ENCODE measurements at places on chromosomes 2 and 18. TPM values are rescaled to one million over a fixed set of nuclear protein-coding genes. Genes with fewer than 3 reads are reported as not detected.

The SKOR2 gene
- total RNA-seq = not detected

The PRSS56 gene
- not detected for total RNA-seq

The FIGN gene
- not detected for total RNA-seq

The TUBB8B gene
- not detected for total RNA-seq

The CYRIA gene
- total RNA-seq = 1.8 TPM

The AMER3 gene
- total RNA-seq = not detected

The ANKRD29 gene
- total RNA-seq = 0.20 TPM

The PAX3 gene
- total RNA-seq = not detected

The SPC25 gene
- 21.4 TPM for total RNA-seq

The INPP5D gene
- total RNA-seq = 128 TPM

The ALPP gene
- not detected for total RNA-seq

The HMSD gene
- total RNA-seq = 14.6 TPM

The SAG gene
- total RNA-seq = not detected

The SNRNP27 gene
- total RNA-seq = 55.1 TPM

The ALPG gene
- not detected for total RNA-seq

The TRABD2A gene
- total RNA-seq = 66.6 TPM

The COL6A3 gene
- 1.4 TPM for total RNA-seq

The SFTPB gene
- total RNA-seq = not detected

The SNED1 gene
- total RNA-seq = 21.0 TPM

The GALNT5 gene
- total RNA-seq = not detected

The CABLES1 gene
- 2.0 TPM for total RNA-seq
